ENCODE measurements at places on chromosomes 5 and 9. TPM values are rescaled to one million over a fixed set of nuclear protein-coding genes. Genes with fewer than 3 reads are reported as not detected.

Gene ENTPD8
- not detected for total RNA-seq

Gene TRPM3
- total RNA-seq = 0.29 TPM

Gene PCDHA9
- total RNA-seq = not detected

Gene RNF224
- 3.2 TPM for total RNA-seq

Gene NOP16
- 11.8 TPM for total RNA-seq

Gene NMUR2
- not detected for total RNA-seq

Gene ABO
- 16.6 TPM for total RNA-seq

DNA sequence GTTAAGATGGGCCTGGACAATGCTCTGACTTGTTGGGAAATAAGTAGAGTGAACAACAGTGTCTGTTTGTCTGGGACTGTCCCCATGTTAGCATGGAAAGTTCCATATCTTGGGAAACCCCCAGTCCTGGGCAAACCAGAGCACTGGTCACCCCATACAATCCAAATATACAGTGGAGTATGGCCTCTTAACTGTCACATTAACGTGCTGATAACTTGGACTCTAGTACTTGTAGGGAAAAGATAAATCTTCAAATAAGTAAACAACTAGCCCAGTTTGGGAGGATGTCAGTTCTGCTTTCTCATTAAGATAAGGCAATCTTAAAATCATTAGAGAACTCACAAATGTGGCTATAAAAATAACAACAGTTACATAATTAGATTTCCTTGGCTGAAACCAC is 47.6 kb upstream of the JAK2 start:
- no peak for DNase-seq

- no peak for DNase-seq
Observed at GRCh38 chr5:171673328-171673727, 112.3 kb upstream of the SMIM23 start.

DNA sequence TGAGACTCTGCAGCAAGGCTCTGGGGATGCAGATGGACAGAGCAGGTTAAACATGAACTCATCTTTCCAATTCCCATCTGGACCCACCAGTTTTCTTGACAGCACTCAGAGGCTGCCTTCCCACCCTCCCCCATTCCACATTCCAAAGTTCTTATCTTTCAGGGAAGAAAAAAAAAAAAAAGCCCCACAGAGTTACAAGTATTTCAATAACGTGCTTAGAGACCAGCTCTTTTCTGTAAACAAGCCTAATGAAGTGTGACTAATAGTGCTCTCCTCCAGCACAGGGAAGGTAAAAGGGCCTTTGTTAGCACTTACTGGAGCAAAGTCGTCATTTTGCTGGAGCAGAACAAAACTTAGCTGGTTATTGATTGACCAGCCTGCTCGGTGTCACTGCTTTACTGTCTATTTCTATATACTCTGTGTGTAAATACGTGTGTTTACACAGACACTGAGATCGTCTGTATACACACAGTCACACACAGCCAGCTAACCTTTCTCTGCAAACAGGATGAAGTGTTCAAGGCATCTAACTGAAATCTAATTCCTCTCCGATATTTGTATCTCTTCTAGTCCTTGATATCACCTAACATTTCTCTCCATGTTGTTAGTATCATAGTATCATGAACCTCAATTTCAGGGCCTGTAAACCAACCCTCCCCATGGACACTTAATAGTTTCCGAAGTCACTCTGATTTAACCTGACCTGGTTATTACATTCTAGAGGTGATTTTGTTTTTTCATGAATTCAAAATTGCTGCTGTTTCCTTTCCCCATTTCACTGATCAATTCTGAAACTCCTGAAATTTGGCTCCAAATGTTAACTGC is 84.9 kb downstream of the ZNF608 start:
- DNase-seq = no peak

- no peak for DNase-seq
Observed at GRCh38 chr9:131214286-131214856, 61.9 kb downstream of the FAM78A start.

GRCh38 chr9:76642701-76643209 is 121.5 kb upstream of the PCA3 start:
- no peak for DNase-seq

- DNase-seq = no peak
Observed at GRCh38 chr9:136995362-136995761, 1.0 kb downstream of the CLIC3 start.

GRCh38 chr5:54186108-54186507 is 124.3 kb downstream of the ARL15 start:
- no peak for DNase-seq

DNA sequence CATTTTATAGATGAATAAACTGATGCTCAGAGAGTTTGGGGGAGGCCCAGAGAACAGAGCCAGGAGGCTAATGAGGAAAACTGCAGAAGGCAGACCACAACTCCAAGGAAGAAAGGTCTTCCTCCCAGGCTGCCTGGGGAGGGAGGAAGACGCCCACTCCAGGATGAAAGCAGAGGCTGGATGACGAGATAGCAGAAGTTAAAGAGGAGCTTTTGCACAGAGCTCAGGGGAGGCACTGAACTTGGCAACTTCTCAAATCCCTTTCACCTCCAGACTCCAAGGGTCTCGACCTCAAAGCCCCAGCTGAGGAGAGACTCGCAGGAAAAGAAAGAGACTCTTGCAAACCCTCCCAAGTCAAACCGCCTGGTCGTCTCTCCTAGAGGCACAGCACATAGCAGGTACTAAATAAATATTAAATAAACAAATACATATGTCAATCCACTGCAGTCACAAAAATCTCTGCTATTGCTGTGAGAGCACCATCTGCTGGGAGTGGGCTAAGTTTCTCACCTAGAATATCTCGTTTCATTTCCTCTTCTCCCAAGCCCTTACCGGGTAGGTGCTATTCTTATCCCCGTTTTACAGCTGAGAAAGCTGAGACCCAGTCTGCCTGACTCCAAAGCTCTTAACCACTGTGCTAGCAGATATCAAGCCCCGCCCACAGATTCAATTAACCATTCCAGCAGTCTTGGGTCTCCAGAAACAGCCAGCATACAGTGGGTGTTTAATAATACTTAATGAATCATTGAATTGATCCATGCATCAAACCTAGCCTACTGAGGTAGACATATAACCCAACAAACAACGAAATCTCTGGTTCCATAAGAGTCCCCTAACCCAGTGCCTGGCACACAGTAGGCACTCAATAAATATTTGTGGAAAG is 97.8 kb upstream of the HAND1 start:
- no peak for DNase-seq

DNA sequence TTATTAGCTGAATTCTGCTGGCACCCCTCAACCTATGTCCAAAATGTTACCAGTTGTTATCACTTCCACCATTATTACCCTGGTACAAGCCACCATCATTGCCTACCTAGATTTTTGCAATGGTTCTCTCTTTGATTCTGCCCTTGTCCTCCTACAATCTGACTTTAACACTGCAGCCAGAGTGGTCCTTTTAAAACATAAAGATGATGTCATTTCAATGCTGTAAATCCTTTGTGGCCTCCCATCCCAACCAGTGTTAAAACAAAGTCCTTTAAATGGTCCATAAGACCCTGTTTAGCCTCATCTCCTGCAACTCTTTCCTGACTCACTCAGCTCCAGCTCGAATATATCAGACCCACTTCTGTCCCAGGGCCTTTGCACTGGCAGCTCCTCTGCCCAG is 54.9 kb upstream of the FSTL4 start:
- DNase-seq = no peak

DNA sequence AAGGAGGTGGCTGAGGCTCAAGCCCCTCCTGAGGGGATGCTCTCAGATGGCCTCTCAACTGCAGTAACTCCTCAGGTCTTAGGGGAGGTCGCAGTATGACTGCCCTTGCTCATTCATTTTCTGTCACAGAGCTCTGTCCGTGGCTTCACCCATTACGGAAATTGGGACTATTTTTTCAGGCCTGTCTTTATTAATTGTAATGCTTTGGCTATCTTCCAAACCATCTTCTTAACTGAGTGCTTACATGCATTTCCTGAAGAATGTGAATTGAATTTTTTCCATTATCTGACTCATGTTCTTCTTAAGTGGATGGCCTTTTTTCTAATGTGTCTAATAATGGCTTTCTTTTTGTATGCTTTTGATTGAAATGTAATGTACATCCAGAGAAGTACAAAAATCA is 36.4 kb upstream of the SV2C start:
- no peak for DNase-seq

GRCh38 chr5:149990518-149991376 is 9.7 kb downstream of the TIGD6 start:
- peak; percentile 74 for DNase-seq

DNA sequence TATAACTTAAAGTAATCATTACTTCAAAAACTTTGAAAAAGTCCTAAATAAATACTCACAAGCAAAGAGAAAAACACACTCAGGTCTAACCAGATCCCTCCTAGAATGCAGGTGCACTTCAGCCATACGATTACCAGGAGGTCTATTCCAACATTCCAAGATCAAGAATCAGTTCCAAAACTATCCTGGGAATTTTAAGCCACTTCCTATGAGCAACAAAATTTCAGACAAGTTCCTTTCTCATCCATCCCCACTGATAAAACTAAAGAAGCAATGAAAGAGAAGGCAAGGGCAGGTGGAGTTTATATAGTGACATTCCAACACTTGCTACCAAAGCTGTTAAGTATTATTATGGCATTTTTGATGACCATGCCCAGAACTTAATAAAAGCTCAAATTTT is 29.6 kb downstream of the MLLT3 start:
- DNase-seq = no peak

DNA sequence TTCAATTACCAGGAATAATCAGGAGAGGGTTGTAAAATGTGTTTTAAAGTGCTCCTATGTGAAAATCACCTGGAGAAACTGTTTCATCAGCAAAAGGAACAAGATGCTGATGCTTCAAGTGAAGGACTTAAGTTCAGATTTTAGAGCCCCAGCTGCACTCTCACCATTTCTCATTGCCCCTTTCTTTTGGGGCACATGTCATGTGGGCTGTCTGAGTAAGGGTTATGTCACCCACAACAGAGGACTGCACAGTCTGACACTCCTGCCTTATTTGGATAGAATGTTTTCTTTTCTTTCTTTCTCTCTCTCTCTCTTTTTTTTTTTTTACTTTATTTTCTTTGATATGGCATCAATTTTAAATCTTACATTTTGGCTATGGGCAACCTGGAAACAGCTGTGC is 204.1 kb upstream of the EFNA5 start:
- no peak for DNase-seq

- DNase-seq = no peak
Observed at GRCh38 chr5:107072440-107072839, 598.3 kb downstream of the EFNA5 start.

GRCh38 chr5:150573867-150574817 is 66.2 kb downstream of the NDST1 start:
- no peak for DNase-seq

DNA sequence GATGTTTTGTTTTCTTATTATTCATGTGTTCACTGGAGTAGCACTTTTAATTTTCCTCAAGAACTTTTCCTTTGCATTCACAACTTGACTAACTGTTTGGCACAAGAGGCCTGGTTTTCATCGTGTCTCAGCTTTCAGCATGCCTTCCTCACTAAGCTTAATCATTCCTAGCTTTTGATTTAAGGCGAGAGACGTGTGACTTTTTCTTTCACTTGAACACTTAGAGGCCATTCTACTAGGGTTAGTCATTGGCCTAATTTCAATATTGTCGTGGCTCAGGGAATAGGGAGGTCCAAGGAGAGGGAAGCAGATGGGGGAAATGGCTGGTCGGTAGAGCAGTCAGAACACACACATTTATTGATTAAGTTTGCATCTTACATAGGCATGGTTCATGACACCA is 94.0 kb downstream of the ZNF462 start:
- no peak for DNase-seq

DNA sequence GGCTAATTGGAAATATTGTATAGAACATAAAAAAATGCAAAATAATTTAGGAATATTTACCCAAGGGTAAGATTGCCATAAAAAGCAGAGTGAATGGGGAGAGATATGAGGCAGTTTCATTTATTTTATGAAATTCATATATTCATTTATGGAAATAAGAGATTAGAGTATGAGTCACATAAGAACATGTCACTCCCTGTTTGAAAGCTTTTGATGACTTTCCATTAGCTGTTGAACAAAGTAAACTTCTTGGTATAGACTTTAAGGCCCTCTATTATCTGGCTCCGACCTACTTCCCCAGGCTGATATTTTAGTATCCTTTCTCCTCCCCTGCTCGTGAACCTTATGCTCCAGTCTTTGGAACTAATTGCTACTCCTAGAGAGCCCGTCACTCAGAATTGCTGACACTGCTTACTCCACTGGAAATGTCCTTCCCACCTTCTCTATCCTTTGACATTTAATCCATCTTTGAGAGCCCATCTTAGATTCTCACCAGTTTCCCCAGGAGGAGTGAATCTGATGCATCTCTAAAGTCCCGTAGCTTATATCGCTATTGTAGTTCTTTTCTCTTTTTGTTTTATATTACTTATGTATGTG is 8.9 kb upstream of the ACTBL2 start:
- DNase-seq = no peak

DNA sequence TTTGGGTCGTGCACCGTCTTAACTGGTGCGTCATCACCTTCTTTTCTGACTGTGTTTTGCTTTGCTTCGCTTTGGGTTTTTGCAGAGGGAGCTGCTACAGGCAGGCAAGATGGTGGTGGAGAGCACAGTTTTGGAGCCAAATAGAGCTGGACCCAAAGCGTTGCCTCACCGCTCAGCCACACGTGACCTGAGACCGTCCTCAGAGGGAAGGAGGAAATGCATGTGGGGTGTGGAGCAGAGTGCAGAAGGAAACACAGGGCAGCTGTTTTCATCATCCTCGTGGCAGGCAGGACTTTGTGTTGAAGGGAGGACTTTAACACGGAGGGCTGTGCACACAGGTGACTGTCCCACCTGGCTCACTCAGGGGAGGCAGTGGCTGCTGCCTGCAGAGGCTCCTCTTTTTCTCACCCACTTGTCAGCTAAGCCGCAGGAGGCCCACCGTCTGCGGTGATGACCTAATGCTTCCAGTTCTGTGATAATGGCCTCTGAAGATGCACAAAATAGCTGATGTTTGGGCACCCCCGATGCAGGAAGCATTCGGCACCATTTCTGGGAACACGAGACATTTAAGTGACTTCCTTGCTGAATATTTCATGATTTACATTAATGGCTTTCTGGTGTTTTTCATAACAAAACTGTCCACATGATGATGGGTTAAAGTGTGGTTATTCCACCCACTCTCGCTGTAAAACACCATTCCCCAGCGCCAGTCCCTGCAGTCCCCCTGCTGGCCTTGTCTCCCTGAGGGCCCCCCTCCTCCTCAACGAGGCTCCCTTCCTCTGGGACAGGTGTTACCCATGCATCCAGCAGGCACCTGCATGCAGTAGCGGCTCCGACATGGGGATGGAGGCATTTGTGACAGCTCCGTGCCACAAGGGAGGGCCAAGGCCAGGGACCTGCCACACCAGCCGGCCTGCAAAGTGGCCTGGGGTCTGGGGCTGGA is 12.4 kb upstream of the UBAC1 start:
- DNase-seq = no peak
